Suppressor macrophage (primary cell): ENCODE measurements at places on chromosomes 1 and 21.
A peak's percentile ranks its signal among the peaks of the same experiment; 100 is the strongest.

GRCh38 chr1:158049853-158050252 lies 56.4 kb downstream of the KIRREL1 start:
- no peak for DNase-seq

DNA sequence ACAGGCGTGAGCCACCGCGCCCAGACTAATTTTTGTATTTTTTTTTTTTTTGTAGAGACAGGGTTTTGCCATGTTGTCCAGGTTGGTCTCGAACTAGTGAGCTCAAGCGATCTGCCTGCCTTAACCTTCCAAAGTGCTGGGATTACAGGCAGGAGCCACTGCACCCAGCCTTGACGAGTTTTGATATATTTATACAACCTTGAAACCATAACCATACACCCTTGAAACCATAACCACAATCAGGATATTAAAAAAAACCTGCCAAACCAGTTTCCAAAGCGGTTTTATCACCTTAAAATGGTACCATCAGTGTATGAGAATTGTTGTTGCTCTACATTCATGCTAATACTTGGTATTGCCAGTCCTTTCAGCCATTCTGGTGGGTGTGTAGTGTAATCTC lies 3.7 kb upstream of the PHACTR4 start:
- no peak for DNase-seq

DNA sequence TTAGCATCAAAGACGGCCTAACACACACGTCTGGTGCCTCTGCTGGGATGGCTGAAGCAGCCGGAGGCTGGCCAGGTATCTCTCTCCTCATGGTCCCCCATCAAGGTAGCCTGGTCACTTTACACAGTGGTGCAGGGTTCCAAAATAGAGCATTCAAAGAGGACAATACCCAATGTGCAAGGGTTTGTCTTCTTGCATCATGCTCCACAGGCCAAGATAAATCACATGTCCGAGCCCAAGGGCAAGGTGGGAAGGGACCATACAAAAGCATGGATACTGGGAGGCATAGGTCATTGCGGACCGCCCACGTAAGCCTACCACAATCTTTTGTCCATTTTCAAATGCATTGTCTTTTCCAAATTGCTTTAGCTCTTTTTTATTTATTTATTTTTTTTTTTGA lies 23.8 kb upstream of the TINAGL1 start:
- no peak for DNase-seq

DNA sequence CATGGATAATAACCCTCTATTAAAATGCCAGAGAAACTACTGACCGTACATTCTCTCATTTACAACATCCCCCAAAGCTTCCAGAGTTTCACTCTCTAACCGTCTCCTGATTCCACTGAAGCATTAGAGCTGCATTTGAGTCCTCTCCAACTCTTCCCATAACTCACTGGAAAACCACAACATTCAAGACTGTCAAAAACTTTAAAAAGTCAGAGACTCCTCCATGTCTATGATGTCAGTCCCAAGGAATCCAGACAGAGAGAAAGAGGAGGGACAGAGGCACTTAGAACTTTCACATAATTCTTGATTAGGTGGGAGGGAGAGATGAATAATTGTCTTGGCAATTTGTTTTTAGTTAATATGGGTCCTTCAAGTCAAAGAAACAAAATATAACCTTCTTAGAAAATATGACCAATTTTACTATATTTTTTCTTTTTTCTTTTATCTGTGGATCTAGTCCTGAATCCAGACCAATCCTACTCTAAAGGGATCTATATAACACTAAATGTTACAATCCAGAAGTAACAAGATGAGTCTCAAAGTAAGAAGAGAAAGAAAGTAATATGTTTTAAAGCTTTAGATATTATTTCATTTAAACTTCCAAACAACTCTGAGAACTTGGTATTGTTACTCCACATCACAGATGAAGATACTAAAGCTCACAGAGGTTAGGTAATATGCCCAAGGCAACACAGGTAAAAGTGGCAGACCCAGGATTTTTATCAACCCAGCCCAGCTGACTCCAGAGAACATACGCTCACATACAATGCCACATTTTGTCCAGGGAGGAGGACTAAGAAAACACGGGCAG lies 23.8 kb downstream of the OTUD7B start:
- no peak for DNase-seq

DNA sequence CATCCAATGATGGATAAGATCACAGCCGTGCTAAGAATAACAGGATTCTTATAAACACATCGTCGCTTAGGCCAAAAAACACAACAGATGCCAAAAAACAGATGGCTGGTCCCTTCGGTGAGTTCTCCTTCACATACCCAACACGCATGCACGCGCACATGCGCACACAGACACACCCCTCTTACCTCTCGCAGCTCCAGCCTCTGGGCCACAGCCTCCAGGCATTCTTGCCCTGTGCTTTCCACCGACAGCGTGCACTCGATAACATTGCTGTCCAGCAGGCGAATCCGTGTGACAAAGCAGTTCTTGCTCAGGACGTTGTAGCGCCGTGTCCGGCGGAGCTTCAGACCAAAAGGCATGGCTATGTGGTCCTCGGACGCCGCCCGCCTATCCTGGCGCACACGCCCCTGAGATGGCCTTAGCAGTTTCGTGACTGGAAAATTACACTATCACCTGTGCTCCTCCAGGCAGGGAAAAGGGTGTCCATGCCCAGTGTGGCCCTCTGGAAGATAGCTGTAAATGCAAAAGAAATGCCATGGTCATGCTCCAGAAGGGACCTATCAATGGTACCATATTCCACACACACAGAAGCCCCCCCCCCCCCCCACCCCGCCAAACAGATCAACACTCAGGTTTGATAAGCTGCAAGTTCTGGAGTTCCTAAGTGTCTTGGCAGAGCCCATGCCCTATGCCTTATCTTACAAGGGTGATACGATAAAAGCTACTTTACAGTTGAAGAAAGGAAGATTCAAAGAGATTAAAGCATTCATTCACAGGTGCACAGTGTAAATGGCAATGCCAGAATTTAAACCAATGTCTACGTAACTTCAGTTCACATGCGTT lies 86.7 kb downstream of the PTPN14 start:
- DNase-seq, result no peak

- DNase-seq, result no peak
These were observed 11.4 kb downstream of the PRKACB start for GRCh38 chr1:84155517-84155916.

GRCh38 chr1:206448471-206448870 lies 21.8 kb upstream of the IKBKE start:
- no peak for DNase-seq

DNA sequence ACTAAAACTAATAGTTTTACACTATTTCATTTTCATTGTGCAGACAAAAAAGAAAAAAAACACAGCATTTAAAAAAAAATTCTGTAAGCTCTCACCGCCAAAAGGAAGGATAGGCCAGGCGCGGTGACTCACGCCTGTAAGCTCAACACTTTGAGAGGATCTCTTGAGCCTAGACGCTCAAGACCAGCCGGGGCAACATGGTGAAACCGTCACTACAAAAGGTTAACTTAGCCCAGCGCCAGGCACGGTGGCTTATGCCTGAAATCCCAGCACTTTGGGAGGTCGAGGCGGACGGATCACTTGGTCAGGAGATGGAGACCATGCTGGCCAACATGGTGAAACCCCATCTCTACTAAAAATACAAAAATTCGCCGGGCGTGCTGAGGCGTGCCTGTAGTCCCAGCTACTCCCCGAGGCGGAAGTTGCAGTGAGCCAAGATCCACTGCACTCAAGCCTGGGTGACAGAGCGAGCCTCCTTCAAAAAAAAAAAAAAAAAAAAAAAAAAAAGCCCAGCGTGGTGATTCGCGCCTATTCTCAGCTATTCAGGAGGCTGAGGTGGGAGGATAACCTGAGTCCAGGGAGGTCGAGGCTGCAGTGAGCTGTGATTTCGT lies 14.3 kb upstream of the SPEN start:
- peak; percentile 69 for DNase-seq

- peak; percentile 11 for DNase-seq
These were observed at the start of gene LRRC7 for GRCh38 chr1:69567652-69568420. Gene LRRC7, plus strand, starts transcription at chr1:69567922. Its CDS starts 718 bp downstream, at chr1:69568640.

- no peak for DNase-seq
These were observed 3.1 kb upstream of the HMGCS2 start for GRCh38 chr1:119771770-119772169.

- DNase-seq, result peak; percentile 76
These were observed 126.7 kb upstream of the POU3F1 start for GRCh38 chr1:38173157-38173831.

GRCh38 chr1:154614901-154615300 lies 6.9 kb upstream of the ADAR start:
- no peak for DNase-seq

DNA sequence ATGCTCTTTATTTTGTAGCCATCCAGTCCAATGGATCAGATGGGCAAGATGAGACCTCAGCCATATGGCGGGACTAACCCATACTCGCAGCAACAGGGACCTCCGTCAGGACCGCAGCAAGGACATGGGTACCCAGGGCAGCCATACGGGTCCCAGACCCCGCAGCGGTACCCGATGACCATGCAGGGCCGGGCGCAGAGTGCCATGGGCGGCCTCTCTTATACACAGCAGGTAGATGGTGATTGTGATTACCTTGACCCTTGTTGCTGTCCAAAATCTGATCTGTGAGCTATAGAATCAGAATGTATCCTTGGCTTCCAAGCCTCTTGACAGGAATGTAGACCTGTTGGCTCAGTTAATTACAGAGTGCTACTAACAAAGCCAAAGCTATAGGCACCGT lies 33.8 kb downstream of the ARID1A start:
- no peak for DNase-seq

GRCh38 chr1:190084552-190084951 lies 393.1 kb downstream of the BRINP3 start:
- no peak for DNase-seq

DNA sequence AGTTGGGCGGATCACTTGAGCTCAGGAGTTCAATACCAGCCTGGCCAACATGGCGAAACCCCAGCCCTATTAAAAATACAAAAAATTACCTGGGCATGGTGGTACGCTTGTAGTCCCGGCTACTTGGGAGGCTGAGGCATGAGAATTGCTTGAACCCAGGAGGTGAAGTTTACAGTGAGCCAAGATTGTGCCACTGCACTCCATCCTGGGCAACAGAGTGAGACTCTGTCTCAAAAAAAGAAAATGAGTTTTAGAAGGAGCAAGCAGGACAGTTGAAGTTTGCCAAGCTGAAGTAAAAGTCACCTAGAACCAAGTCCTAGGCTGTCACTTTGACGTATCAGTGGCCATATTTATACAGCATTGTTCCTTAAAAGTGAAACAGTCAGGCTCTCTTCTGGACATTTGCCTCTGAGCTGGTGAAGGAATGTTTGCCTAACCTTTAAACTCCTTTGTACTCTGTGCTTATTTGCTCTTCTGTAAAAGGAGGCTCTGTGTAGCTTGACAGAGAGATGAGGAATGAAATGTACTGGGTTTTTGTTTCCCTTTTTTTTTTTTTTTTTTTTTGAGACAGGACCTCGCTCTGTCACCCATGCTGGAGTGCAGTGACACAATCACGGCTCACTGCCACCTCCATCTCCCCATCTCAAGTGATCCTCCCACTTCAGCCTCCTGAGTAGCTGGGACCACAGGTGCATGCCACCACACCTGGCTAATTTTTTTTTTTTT lies 2.8 kb downstream of the RAB4A start:
- peak; percentile 38 for DNase-seq

GRCh38 chr1:2610036-2610959 lies 22.5 kb downstream of the MMEL1 start:
- no peak for DNase-seq

- peak; percentile 73 for DNase-seq
These were observed 9.1 kb upstream of the SYTL1 start for GRCh38 chr1:27332536-27333281.

DNA sequence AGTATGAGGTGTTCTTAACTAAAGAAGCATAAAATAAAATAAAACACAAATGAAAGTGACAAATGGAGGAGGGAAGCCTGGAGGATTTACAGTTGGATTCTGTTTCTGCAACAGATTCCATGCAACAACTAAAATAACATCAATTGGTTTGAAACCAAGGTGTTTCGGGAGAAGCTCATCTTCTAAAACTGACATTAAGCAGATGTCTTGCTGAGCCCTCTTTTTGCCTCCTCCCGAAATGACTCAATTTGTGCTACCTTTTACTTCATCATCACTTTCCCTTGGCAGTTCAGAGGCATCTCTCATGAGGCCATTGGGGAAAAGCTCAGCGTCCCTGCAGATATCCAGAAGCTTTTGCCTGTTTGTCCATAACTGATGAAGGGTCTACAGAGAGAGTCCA lies 121.6 kb upstream of the ADAR start:
- DNase-seq, result no peak

DNA sequence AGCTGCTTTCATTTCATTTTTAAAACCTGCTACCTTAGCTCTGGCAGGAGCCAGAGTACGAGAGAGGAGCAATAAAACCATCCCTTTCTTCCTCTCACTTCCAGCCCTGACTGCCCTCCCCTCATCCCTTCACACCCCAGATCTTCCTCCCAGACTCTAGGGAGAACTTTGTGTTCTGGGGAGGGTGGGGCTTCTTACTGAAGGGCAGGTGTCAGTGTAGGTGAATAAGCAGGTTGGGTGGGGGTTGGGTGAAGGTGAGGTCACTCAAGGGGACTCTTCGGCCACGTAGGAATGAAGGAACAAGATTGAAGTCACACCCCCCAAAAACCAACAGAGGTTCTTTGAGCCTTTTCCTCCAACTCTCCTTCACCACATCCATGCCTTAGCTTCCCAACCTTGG lies 88.9 kb downstream of the CD58 start:
- DNase-seq, result no peak

GRCh38 chr1:196467230-196467925 lies 140.9 kb downstream of the KCNT2 start:
- no peak for DNase-seq

- no peak for DNase-seq
These were observed 110.9 kb downstream of the ASTN1 start for GRCh38 chr1:177053648-177054047.

GRCh38 chr1:240691501-240691900 lies 79.5 kb upstream of the GREM2 start:
- DNase-seq, result no peak

DNA sequence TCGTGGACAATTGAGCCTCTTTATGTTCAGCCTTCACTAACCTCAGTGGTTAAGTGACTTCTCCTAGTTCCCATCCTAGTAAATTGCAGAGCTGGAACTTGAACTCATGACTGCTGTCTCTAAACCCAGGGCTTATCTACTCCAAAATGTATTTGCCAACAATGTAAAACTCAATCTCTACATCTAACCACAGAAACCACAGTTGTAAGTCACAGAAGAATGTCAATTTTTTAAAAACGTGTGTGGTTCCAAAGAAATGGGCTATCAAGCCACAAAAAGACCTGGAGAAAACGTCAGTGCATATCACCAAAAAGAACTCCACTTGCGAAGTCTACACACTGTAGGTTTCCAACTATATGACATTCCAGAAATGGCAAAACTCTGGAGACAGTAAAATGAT lies 172.6 kb upstream of the HMCN1 start:
- DNase-seq, result no peak

GRCh38 chr1:19327301-19327700 lies 15.2 kb downstream of the SLC66A1 start:
- no peak for DNase-seq
